ENCODE measurements at places on chromosomes 13 and 19.
A peak's percentile ranks its signal among the peaks of the same experiment; 100 is the strongest.

DNA sequence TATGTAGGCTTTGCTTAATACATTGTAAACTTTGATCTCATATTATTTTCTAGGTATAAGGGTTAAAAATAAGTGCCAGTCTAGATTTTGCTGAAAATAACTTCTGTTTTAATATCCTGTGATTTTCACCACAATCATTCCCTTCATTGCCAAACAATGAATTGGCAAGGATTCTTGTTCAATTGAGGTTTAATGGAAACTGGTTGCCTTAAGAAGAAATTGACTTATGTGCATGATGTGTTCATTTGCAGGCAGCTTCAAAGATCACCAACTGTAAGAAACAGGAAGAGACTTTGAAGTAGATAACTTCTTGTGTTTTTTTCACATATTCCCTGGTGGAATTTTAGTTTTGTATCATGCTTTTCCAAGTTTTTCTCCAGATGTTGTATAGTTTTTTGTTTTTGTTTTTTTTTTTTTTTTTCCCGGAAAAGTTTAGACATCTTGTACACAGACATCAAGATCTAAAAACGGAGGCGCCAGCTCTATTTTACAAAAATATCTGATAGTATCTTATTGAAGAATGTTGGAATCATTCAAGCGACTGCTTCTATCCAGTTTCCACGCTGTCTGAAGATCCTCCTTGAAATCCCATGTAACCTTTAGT is 108.3 kb downstream of the POSTN start:
- no peak for DNase-seq

- DNase-seq: no peak
Observed at GRCh38 chr13:65744836-65745235, 1485.3 kb downstream of the PCDH9 start.

DNA sequence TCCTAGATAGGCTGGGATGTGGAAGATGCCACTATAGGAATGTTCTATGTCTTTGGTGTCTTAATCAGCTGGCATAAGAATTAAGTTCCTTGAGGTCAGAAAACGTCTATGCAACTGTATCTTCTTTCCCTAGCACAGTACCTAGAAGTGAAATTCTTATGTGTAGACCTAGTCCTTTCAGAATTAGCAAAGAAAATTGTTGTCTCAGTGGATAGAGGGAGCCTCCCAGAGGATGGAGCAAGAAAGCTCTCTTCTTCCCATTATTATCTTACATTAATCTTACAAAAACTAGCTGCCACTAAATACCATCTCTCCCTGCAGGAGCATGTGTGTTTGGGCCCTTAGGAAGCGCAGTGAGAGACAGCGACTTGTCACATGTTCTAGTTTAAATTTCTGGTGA is 11.6 kb downstream of the CLDN10 start:
- no peak for DNase-seq

DNA sequence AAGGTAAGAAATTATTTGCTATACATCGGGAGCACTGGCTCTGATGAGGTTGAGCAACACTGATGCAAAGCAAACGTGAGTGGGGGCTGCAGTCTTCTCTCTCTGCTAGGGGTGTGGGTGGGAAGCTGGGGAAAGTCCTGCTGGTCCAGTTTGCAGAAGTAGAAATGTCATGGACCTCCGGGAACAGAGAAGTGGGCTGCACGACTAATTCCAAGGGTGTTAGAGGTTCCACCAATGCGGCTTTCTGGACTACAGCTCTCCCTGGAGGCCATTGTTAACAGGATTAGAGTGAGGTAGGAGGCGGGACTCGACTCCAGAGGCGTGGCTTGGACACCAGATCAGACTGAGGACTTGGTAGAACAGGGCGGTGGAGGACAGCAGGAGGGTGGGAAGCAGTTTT is 5.7 kb upstream of the FBXO27 start:
- DNase-seq: no peak

DNA sequence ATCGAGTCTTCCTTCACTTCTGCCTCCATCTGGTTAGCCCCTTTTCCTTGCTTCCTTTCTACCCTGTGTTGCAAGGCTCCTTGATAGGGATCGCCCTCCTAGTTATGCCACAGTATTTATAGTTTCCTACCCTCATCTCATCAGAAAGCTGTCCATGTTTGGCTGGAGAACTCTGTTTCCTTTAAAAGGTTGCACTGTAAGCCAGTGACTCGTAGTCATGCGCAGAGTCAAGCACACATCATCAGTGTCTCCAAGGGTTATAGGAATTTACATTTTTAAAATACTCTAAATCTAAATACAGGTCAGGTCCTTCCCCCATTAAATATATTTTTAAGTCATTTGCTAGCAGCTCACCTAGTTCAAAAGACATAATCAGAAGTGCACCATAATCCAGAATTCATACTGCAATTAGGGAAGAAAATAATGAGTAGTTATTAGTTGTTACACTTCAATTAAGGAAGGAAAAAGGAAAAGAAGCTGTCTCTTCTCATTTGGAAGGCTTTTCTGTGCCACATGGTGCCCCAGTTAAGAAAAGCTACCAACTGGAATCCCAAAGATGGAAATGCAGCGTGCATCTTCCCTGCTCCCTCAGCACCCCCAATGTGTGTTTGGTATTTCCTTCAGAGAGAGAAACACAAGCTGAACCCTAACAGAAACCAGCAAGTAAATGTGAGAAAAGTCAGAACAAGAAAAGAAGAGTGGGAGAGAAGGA is 81.0 kb downstream of the GPR12 start:
- no peak for DNase-seq

GRCh38 chr19:43439032-43439708 is 24.5 kb downstream of the TEX101 start:
- DNase-seq: peak; percentile 91

GRCh38 chr13:22018076-22018835 is 347.4 kb downstream of the FGF9 start:
- DNase-seq: no peak

GRCh38 chr19:38684078-38684861 is 36.8 kb downstream of the ACTN4 start:
- peak; percentile 23 for DNase-seq

DNA sequence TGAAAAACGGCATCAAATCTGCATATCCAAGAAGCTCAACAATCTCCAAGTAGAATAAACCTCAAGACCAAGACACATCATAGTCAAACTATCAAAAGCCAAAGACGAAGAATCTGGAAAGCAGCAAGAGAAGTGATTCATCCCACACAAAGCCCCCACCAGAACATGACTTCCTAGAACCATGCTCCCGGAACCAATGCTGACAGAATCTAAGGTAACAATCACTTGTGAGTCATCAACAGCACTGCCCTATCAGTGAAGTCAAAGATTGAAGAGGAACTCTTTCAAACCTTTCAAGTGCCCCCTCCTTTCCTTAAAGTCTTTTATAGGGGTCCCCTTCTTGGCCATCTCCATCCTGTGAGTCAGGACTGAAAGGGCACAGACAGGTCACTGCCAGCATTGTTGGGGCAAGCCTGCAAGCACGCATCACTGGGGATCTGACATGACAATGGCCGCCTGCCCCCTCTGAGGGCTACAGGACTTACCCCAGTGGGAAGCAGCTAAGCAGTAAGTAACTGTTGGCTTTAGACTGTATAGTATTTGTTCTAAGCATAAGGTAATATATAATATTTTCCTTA is at the start of gene CCDC70:
Gene CCDC70 (plus strand): TSS at position 247 of the 578 bp plus-strand sequence. CDS start 3,443 bp downstream, outside the sequence.
- DNase-seq: peak; percentile 26

GRCh38 chr13:106276876-106277275 is 258.6 kb downstream of the EFNB2 start:
- DNase-seq: no peak

GRCh38 chr13:65088906-65089305 is 2141.2 kb downstream of the PCDH9 start:
- DNase-seq: no peak

DNA sequence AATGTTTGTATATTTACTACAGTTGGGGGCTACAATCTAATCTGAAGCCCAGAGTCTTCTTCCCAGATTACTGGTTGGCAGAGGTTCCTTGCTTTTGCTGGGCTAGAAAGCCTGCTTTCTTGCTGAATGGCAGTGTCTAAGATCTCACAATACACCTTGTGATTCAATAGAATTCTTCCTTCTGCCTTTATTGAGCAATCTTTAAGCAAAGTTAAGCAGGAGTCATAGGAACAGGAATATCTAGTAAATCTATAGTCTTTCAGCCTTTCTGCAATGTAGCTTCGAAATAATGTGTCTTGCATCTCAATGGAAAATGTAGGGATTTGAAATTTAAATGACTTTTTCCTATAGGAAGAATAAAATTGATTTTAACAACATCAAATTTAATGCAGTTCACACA is 346.1 kb downstream of the SLITRK1 start:
- DNase-seq: no peak

GRCh38 chr19:14091813-14092462 is 1.4 kb upstream of the SAMD1 start:
- DNase-seq: no peak

GRCh38 chr13:103894626-103895025 is 828.4 kb upstream of the SLC10A2 start:
- no peak for DNase-seq

- DNase-seq: no peak
Observed at GRCh38 chr19:13699786-13700185, 64.5 kb upstream of the MRI1 start.

DNA sequence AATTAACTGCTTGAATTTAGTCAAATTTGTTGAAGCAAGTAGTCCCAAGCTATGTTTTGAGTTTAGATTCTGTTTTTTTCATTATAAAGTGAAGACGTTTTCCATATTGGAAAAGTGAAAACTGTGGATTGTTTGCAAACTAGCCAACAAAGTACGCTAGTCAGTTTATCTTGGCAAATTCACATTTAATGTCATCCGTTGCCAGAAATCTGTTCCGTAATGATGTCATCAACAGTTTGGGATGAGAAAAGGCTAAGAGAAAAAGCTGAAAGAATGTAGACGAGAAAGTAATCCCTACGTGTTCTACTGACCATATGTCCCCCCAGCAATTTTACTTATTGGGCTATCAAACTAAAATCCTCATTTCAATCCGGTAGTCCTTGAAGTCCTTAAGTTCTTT is 419.6 kb downstream of the GPC6 start:
- no peak for DNase-seq

- no peak for DNase-seq
Observed at GRCh38 chr13:99417201-99418102, 83.8 kb upstream of the TM9SF2 start.

DNA sequence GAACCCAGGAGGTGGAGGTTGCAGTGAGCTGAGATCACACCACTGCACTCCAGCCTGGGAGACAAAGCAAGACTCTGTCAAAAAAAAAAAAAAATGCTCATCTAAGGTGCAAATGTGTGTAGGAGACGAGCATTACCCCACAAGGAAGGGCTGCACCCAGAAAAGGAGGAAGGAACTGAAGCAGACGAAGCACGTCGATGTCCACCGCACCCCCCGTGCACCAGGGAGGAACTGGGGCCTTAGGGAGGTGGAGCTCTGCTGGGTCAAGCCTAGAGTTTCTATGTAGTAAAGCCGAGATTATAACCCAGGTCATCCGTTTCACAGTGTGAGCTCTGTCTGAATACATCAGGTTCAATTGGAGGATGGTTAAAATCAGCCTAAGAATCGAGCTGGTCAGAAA is 1.1 kb downstream of the VSTM1 start:
- no peak for DNase-seq

GRCh38 chr13:51329606-51330005 is 9.9 kb upstream of the SERPINE3 start:
- DNase-seq: no peak

- DNase-seq: no peak
Observed at GRCh38 chr13:62611343-62611742, 1195.7 kb upstream of the PCDH20 start.

DNA sequence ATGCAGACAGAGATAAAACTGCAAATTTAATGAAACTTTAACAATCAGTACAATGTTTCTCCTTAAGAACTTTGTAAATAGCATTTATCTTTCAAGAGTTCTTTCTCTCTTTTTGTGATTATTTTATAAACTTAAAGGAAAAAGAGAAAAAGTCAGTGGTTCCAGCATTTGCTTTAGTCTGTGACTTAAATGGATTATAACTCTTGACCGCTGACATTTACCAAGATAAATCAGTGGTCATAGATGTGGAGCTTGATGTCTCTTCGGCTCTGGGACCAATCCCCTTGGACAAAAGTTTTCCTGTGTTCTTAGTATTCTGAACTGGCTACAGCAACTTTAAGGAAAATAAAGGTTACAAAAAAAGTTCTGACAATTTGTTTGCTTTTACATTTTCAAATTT is 162.6 kb downstream of the TM9SF2 start:
- DNase-seq: no peak

DNA sequence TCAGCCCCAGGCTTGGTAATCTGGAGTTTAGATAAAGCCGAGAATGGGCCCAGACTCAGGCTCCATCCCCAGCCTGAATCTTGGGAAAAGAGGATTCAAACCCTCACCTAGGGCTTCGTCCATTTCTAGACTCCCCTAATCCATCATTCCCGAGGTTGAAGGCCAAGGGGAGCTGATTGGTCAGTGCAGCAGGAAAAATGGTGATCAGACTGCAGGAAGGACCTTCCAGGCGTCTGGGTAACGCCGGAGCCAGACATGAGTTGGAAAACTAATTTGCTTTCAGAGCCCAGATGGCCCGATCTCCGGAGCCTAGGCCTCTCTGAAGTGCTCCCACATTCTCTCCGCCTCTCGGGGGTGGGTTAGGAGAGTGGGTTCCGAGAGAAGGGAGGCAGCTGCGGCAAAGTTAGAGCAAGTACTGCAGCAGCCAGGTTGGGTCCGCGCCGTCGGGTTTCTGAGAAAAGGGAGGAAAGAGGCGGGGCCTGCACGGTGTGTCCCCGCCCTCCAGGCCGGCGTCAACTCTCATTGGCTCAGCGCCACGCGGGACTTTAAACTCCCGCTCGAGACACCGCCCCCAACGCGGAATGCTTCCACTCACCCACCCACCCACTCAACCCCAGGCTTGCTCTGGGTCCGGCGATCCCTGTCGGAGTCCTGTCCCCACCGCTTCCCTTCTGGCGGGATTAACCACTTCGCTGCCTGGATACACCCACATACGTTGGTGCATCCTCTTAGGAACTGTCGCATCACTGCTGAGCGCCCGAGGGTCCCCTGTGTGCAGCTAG is 788 bp upstream of the RTBDN start:
- DNase-seq: no peak
